ENCODE measurements at places on chromosomes 2 and 18. TPM values are rescaled to one million over a fixed set of nuclear protein-coding genes. Genes with fewer than 3 reads are reported as not detected.

Gene STEAP3
- 0.17 TPM for total RNA-seq

Gene SLC5A7
- not detected for total RNA-seq

Gene RIT2
- not detected for total RNA-seq

Gene TCF4
- 1.8 TPM for total RNA-seq

Gene CYP27C1
- not detected for total RNA-seq

Gene EFHD1
- 1.8 TPM for total RNA-seq

Gene AQP4
- total RNA-seq = not detected

Gene DNAJC5G
- not detected for total RNA-seq

Gene APCDD1
- not detected for total RNA-seq

Gene NGEF
- total RNA-seq = 2.3 TPM

Gene ASTL
- 9.1 TPM for total RNA-seq

DNA sequence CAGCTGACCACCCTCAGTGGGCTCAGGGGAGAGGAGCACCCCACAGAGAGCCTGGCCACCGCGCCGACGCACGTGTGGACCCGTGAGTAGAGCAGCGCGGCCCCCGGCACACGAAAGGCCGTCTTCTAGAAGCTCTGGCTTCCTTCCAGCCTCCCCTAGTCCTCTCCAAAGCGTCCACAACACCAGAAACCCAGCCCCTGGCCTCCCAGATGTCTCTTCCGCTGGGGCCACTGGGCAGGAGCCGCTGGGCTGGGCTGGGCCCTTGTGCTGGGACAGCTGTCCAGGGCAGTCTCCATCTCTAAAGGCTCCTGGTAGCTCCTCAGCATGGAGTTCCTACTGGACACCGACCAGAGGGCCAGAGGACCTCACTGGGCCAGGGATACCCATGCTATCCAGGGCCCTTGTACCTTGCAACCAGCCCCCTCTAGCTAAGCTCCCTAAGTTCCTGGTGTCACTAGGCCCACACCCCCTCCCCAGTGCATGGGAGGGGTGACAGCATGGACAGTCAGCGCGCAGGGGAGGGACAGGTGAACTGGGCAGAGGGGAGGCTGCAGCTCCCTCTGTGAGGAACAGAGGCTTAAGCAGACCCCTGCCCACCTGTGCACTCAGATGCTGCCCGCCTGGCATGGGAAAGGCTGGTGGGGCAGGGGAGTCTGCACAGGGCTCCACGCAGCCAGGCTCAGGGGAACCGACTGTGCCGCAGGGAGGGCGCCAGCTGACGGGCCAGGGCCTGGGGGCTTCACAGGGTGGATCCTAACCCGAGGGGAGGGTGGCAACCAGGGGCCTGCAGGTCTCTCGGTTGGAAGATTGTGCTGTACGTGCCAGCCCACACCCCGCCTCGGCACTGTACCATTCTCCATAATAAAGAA lies 32.9 kb downstream of the MTERF4 start:
- H3K4me1 ChIP-seq = no peaks in the 10 kb centered on the region
- no peak overlapping the region for H3K27ac ChIP-seq
- H3K4me3 ChIP-seq = no peak overlapping the region
- no peaks in the 10 kb centered on the region for H3K27me3 ChIP-seq

DNA sequence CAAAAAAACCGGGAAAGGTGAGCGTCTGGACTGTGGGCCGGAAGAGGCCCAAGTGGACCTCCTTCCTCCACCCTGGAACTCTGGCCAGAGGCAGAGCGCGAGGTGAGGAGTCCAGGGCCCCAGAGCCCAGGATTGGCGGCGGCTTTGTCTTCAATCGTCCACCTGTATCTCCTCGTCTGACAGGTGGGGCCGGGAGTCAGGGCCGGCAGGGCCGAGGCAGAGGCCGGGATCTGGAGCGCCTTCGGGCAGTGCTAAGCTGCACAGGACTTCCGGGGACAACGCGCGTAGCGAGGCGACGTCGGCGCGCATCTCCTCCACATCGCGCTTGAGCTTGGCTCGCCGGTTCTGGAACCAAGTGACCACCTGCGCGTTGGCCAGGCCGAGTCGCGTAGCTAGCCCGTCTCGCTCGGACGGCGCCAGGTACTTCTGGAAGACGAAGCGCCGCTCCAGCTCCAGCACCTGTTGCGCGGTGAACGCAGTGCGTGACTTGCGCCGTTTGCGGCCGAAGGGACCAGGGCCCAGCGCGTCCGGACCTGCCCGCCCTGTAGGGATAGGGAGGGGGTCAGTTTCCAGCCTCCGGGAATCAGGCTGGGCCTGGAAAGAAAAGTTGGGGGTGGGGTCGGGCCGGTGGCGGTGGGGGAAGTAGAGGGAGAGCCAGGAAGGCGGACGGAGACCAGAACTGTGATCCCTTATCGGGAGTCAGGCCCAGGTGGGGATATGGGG lies 1.5 kb downstream of the LBX2 start:
- H3K27me3 ChIP-seq = peaks cover 54% of the 10 kb centered on the region
- peaks cover 2% of the 10 kb centered on the region for H3K36me3 ChIP-seq
- H3K27ac ChIP-seq = no peak overlapping the region
- H3K4me3 ChIP-seq = peak overlapping the region; percentile 83

- peak overlapping the region; percentile 37 for H3K4me3 ChIP-seq
- peak overlapping the region; percentile 7 for H3K27ac ChIP-seq
- no peaks in the 10 kb centered on the region for H3K27me3 ChIP-seq
Measured at GRCh38 chr2:46014911-46015654, 282.1 kb upstream of the EPAS1 start.

DNA sequence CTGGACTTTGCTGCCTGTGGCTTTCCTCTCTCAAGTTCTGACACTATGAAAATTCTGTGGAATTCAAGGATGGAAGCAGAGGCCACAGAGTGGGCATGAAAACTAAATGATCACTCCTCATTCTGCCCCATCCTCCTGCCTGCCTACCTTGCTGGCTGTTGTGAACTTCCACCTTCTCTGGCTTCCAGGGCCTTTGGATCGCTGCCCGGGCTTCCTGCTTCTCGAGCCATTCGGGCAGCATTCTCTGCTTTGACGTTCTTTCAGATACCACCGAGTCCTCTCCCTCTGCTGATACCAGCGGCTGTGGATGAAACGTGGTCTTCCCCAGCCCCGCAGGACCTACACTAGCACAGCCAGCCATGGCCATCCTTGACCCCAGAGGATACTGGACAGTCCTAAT lies 327.7 kb upstream of the SLC14A2 start:
- no peaks in the 10 kb centered on the region for H3K4me1 ChIP-seq
- no peak overlapping the region for H3K4me3 ChIP-seq
- no peaks in the 10 kb centered on the region for H3K36me3 ChIP-seq
- H3K27ac ChIP-seq = no peak overlapping the region

- H3K27me3 ChIP-seq = no peaks in the 10 kb centered on the region
- DNase-seq = no peak
- peaks cover 3% of the 10 kb centered on the region for H3K36me3 ChIP-seq
- no peak overlapping the region for H3K27ac ChIP-seq
- peaks cover 7% of the 10 kb centered on the region for H3K4me1 ChIP-seq
Measured at GRCh38 chr2:232584238-232584637, 33.7 kb downstream of the EIF4E2 start.

GRCh38 chr2:191171286-191171685 lies 20.5 kb upstream of the STAT4 start:
- H3K27ac ChIP-seq = peak overlapping the region; percentile 47
- H3K4me3 ChIP-seq = peak overlapping the region; percentile 38
- no peaks in the 10 kb centered on the region for H3K27me3 ChIP-seq
- peaks cover 74% of the 10 kb centered on the region for H3K4me1 ChIP-seq
- no peaks in the 10 kb centered on the region for H3K36me3 ChIP-seq

- H3K27me3 ChIP-seq = no peaks in the 10 kb centered on the region
- no peaks in the 10 kb centered on the region for H3K4me1 ChIP-seq
- H3K36me3 ChIP-seq = no peaks in the 10 kb centered on the region
Measured at GRCh38 chr2:129585760-129586159, 393.7 kb upstream of the RAB6C start.

DNA sequence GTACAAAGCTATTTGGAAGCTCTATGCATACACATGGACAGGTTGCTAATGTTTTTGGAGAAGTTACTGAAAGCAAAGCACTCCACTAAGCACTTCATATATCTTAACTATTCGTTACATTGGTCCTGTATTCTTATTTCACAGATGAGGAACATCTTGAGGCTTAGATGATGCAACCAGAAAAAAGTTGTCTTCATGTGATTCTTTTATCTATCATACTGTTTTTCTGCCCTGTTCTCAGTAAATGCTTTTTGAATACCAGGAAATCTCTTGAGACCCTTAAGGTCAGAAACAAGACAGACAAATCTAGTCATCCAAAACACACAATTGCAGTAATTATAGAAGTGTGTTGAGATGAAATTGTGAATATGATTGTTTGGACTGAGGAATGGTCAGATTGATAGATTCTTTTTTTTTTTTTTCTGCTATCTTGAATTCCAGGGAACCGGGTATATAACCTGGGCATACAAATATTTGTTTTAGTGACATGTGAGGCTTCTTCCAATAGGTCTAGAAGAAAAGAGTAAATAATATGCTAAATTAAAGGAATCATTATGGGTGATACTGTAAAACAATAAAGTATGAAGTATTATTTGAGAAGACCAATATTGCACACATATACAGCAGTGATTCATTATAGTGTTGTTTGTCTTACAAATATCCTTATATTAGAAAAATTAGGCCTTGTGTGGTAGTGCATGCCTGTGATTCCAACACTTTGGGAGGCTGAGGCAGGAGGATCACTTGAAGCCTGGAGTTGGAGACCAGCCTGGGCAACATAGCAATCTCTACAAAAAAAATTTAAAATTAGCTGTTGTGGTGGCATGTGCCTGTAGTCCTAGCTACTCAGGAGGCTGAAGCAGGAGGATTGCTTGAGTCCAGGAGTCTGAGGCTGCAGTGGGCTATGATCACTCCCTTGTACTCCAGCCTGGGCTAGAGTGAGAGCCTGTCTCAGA lies 33.7 kb downstream of the EHBP1 start:
- H3K36me3 ChIP-seq = no peaks in the 10 kb centered on the region
- peak overlapping the region; percentile 80 for H3K27ac ChIP-seq
- no peak for DNase-seq
- peaks cover 22% of the 10 kb centered on the region for H3K4me1 ChIP-seq
- no peaks in the 10 kb centered on the region for H3K27me3 ChIP-seq
- no peak overlapping the region for H3K4me3 ChIP-seq

GRCh38 chr2:166335284-166335683 lies 40.5 kb downstream of the SCN9A start:
- no peaks in the 10 kb centered on the region for H3K4me1 ChIP-seq
- no peaks in the 10 kb centered on the region for H3K36me3 ChIP-seq
- no peaks in the 10 kb centered on the region for H3K27me3 ChIP-seq

DNA sequence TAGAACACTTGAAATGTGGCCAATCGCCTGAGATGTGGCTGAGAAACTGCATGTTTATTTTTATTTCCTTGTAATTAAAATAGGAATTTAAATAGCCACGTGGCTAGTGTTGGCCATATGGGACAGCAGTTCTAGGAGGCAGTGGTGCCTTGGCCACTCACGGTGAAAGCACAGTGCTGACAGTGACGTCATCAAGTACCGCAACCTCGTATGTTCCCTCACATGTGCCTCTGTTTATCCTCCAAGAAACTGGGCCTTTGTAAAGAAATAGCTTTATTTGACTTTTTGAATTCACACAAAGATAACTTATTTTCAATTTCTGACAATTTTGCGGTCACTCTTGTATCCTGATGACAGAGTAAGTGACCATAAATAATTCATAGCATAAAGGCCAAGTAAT lies 575.0 kb downstream of the DCDC2C start:
- H3K4me1 ChIP-seq = no peaks in the 10 kb centered on the region
- DNase-seq = no peak
- no peak overlapping the region for H3K27ac ChIP-seq
- no peaks in the 10 kb centered on the region for H3K36me3 ChIP-seq

DNA sequence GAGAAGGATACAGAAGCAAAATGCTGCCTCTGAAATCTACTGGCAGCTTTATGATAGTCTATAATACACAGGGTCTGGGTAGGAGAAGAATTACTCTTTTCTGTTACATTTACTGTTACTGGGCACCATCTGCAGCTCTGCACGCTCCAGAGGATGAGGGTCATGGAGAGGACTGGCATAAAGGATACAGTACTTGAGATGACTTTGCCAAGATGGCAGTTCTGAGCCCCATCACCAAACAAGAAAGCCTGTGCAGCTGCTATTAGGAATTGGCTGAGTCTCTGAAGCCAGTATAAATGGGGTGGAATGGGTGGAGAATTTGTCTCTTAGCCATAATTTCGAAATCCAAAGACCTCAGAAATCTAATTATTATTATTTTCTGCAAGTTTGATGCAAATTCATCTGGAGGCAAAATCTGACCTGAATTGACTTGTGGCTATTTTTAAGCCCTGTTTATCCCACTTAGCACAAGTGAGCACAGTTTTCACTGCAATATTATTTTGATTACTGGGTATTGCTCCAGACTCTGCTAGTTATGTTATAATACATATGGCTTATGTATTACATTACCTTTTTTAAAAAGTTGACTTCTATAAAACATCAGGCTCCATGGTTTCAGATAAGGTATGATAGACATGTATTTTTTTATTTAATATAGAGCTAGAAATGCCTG lies 579.5 kb downstream of the MBD2 start:
- H3K4me3 ChIP-seq = no peak overlapping the region
- DNase-seq = no peak
- H3K4me1 ChIP-seq = no peaks in the 10 kb centered on the region
- H3K27me3 ChIP-seq = no peaks in the 10 kb centered on the region
- no peak overlapping the region for H3K27ac ChIP-seq
- H3K36me3 ChIP-seq = no peaks in the 10 kb centered on the region

DNA sequence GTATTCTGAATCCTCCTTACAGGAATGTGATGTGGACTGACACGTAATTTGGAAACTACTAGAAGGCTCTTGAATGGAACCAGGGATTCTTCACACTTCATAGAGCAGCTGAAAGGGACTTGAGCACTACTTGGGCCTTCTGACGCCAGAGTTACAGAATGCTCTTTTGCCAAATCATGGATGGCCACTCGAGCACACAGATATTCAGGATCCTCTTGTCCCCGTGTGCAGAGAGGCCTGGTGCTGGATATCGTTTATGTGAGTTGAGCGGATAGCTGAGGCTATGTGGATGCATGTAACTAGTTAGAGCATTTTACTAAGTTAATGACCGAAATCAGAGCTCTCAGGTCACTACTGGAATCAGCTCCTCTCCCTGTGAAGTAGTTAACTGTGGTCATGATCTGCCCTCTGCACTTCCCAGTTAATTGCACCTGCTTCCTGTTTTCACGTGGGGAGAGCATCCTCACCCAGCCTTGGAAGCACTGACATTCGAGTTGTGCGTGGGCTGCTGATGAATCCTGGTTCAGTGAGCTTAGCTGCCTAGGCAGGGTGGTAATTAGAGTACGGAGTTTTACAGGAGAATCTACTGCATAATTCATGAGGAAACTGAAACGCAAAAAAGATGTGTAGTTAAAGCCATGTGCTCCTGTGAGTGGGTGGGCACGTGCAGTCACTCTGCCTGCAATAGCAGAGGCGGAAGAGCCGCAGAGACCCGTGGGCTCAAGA lies 5.2 kb upstream of the TPO start:
- DNase-seq = no peak
- H3K27ac ChIP-seq = no peak overlapping the region
- H3K4me1 ChIP-seq = no peaks in the 10 kb centered on the region
- no peaks in the 10 kb centered on the region for H3K36me3 ChIP-seq
- no peak overlapping the region for H3K4me3 ChIP-seq
- no peaks in the 10 kb centered on the region for H3K27me3 ChIP-seq

Measured in activated T-cell treated with anti-CD3 and anti-CD28 coated beads, Interleukin-2, amount 50 U/mL, for 72 hours (primary cell).